GM10248 (cell line): ENCODE measurements at places on chromosomes 4 and X.

- DNase-seq, result no peak
These were observed 1.1 kb upstream of the TMEM164 start for GRCh38 chrX:110001740-110002299.

DNA sequence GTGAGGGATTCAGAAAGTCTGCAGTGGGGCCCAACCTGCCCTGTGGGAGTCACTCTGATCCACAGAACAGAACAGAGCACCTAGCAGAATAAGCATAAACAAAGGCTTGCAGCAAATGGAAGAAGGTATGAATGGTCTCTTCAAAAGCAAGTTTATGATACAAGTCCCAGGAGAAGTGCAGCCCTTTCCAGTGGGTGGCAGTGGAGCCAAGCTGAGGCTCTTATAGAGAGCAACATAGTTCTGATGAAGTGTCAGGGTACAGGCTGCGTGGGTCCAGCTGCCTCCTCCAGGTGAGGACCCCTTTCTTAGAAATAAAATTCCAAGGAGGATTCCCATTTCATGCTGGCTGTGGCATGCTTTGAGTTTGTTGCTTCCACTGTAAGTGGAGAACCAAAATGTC, 88.8 kb upstream of the PAK3 start:
- DNase-seq, result no peak

DNA sequence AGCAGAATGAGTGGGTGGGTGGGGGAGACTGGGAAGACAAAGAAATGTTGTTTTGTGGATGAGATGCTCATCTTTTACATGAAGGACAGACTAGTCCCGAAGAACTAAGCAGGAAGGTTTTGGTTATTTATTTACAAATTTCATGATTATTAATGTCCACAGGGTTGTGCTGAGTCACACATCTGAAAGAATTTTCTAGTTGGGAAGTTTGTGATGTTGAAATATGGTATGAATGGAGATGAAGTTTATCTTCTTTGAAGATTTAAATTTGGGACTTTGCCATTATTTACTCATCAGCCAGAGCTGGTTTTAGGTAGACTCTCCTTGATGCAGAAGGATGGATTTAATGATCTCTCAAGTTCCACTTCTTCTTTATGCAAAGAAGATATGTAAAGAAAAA, 75.5 kb downstream of the MOSPD2 start:
- DNase-seq, result no peak

- no peak for DNase-seq
These were observed 56.5 kb downstream of the CPZ start for GRCh38 chr4:8648816-8649630.

- peak; percentile 82 for DNase-seq
These were observed 53.3 kb downstream of the RGS12 start for GRCh38 chr4:3346146-3346545.

DNA sequence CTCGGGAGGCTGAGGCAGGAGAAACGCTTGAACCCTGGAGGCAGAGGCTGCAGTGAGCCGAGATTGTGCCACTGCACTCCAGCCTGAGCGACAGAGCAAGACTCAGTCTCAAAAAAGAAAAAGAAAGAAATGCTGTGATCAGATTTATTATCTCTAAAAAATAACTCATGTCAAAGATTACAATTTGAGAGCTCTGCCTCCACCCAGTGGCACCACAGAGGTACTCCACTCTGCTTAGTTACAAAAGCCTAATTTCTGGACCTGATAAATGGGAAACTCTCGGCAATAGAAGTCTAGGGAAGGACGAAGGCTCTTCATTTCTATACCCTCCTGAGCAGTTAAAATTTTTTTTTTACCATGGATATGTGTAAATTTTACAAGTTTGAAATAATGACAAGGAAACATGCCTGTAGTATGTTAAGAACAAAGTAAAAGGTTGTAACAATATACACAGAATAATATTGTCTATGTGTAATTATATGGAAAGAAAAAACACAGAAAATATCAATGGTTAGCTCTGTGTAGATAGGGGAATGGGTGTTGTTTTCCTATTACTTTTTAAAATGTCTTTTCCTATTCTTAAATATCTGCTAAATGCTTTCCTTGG, 149.8 kb downstream of the STIM2 start:
- DNase-seq, result peak; percentile 33

DNA sequence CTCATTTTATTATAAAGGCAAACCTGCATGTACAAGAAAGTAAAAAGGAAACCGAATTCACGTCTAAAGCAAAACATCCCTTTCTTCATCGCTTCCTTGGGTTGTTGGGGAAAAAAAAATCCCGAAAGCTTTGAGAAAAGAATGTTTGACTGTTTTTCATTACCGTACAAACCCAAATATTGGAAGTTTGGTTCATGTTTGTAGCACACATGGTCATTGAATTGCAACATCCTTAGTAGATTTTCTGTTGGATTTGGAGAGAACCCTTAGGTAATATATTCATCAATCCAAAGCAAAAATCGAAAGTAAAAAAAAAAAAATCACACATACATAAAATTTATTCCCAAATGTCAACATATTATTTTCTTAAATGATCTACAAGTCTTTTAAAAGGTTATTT, 420.3 kb downstream of the MAPK10 start:
- no peak for DNase-seq

DNA sequence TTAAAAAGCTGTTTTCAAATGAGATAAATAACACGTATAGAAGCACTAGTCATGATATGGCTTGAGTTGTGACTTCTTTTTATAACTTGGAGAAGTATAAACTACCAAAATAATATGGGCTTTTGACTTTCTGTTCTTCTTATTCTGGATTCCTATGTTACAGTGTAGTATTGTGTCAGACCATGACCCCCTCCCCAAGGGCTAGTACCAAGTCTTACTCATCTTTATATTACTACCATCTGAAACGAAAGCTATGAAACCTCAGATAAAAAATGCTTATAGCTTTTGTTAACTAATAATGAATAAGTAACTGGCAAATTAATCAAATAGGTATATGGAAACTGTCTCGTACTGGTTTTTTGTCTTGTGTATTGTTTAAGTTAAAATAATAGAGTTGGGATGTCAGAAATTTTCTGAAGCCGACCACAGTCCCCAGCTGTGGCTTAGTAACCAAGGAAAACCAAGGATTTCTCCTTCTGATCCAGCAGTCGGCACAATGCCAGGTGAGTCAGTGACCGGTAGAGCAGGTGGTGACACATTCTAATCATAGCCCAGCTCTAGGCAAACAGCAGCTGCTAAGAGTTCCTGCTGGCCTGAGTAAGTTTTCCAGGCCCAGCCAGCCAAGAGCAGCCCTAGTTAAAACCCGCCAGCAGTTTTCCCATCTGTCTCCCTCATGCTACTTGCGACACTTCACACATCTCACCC, 163.3 kb upstream of the PRDX4 start:
- no peak for DNase-seq

- DNase-seq, result peak; percentile 29
These were observed 61.2 kb upstream of the CAMK2D start for GRCh38 chr4:113822555-113823290.

- DNase-seq, result no peak
These were observed 713 bp upstream of the GATA1 start for GRCh38 chrX:48785540-48786214.

DNA sequence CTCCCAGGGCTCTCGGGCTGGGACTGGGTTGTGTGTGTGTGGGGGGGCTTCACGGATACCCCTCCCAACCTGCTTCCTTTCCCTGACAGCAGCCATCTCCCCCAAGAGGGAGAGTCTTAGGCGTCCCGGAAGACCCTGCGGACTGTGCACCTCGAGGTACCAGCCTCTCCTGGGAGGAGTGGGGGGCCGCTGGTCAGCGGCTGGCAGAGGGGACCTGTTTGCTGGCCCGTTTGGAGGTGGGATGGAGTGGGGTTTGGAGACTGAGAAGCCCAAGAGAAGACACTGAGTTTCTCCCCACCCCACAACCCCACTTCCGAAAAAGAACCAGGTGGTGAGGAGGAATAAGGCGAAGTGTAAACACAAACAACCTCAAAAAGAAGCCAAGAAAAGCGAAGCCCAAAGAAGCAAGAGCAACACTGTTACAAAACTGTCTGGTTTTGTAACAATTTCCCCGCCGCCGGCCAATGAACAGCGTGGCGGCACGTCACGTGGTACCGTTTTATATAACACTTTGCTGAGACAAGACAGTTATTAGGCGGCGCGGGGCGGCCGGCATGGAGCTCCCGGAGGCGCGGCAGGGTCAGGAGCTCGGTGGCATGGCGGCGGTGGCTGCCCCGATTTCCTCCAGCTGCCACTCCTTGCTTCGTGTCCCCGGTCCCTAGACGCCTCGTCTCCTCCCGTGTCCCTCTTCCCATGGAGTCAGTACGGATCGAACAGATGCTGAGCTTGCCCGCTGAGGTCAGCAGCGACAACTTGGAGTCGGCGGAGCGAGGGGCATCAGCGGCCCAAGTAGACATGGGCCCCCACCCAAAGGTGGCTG, at the start of gene LONRF3:
Gene LONRF3, plus strand, starts transcription at position 531 of the 820 bp plus-strand sequence. Its CDS starts 163 bp downstream, at position 694.
- peak; percentile 26 for DNase-seq

DNA sequence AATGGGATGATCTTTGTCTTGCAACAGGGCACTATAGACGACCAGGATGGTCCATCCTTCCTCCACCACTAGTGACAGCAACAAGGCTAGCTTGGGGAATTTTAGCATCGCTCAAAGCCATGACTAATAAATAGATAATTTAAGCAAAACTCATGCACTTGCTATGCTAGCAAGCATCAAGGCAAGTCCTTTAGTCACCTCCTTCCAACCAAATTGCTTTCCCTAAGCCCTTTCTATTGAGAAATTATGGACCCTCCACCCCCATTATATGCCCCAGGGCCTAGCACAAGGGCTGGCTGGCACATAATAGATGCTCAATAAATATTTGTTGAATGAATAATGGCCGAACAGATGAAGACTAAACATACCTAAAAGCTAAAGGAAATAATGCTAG, 28.6 kb downstream of the SLC16A2 start:
- no peak for DNase-seq

- no peak for DNase-seq
These were observed 14.5 kb downstream of the CHRNA9 start for GRCh38 chr4:40349561-40350198.

- DNase-seq, result no peak
These were observed 210.4 kb downstream of the PALLD start for GRCh38 chr4:168707205-168707604.

DNA sequence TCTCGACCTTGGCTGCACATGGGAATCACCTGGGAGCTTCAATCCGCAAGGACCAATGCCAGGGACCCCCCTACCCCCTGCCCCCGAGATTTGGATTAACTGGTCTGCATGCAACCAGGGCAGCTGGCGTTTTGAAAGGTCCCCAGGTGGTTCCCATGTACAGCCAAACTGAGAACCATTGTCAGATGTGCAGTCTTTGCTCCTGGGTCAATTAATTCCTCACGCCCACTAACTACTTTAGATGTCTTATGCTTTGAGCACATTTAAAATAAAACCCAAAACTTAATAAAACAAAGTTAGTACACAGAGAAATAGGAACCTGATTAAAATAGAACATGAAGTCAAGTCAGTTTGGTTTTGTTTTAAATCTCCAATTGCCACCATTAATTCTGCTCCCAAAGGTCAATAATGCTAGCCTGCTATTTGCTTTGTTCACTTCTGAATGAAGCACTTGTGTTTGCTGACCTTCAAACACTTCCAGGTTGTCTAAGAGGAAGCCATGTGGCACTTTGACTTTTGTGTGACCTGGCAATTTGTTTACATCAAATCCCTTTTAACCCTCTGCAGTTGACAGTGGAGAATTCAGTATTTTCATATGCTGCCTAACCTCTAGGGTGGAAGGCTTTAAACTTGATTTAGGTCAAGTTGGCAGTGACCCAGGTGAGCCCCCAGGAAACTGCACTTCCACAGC, 27.2 kb upstream of the TMSB4X start:
- no peak for DNase-seq

GRCh38 chr4:657338-657833, 16.7 kb downstream of the ATP5ME start:
- DNase-seq, result no peak

DNA sequence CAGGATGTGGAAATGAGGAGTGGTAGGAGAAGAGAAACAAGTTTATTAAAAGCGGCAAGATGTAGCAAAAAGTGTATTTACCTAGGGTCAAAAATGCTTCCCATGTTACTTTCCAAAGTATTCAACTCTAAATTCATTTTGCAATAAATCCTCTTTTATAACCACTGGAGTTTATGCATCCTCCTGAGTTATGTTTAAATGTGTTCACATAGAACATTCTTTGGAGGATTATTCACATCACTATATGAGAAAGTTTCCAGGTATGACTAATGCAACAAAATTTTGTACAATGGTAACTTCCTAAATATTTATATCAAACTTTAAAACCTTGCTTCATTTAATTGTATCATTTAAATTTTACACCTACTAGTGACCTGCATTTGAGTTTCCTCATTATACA, 870.6 kb upstream of the SLIT2 start:
- DNase-seq, result no peak

DNA sequence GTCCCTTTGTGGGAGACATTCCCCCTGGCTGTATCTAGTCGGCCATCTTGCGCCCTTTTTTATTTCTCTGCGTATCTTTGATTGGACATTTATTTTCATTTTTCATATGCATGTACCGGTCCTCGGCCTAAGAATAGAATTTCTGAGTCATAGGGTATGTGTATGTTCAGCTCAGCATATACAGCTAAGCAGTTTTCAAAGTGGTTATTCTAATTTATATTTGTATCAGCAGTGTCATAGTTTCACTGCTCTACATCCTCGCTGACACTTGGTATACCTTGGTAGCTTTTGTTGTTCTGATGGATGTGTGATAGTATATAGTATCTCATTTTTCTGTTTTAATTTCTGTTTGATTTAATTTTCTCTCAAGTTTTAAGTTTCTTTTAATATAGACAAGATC, 38.7 kb downstream of the BEX3 start:
- DNase-seq, result no peak

- no peak for DNase-seq
These were observed 225.1 kb upstream of the GPC4 start for GRCh38 chrX:133640161-133641015.

- DNase-seq, result peak; percentile 42
These were observed 901 bp downstream of the JADE1 start for GRCh38 chr4:128810331-128810870.

DNA sequence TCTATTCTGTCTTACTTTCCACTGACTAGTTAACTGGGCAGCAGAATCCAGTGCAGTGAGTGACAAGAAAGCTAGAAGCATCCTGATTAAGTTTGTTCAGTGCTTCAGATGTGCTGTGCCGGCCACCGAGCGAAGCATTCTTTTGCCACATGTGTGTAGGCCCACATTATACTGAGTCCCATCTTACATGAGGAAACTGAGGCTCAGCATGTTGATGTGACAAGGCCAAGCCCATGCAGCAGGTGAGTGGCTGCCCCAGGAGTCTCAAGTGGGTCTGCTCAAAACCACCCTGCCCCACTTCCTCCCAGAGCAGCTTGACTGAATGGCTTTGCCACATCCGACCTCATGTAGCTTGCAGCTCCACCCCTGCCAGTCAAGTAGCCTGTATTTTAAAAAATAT, 50.5 kb downstream of the RHOH start:
- no peak for DNase-seq

DNA sequence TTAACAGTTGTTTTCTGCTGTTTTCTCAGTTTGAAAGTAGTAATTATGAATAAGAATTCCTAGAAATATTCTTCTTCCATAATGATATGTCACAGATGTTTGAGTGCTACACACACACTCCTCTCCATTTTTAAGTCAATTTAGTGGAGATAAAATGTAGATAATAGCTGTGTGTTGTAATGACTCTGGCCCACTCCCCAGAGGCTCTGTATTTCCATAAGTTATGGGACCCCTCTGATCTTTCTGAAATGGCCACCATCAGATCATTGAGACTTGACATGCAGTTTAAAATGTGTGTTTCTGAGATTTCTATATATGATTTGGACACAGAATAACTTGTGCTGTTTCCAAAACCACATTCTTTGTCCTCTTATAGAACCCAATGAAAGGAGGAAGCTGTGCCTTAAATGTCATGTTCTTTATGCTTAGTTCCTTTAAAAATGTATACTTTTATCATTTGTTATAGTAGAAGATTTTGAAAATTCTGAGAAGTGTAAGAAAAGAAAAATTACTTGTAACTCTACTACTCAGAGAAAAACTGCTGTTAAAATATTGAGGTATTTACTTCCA, 46.4 kb downstream of the GAB1 start:
- DNase-seq, result no peak
